ENCODE measurements at places on chromosomes 11 and 22. TPM values are rescaled to one million over a fixed set of nuclear protein-coding genes. Genes with fewer than 3 reads are reported as not detected.

TMA7B gene
- total RNA-seq: 8.7 TPM

EHF gene
- total RNA-seq: not detected

NFAM1 gene
- not detected for total RNA-seq

DNA sequence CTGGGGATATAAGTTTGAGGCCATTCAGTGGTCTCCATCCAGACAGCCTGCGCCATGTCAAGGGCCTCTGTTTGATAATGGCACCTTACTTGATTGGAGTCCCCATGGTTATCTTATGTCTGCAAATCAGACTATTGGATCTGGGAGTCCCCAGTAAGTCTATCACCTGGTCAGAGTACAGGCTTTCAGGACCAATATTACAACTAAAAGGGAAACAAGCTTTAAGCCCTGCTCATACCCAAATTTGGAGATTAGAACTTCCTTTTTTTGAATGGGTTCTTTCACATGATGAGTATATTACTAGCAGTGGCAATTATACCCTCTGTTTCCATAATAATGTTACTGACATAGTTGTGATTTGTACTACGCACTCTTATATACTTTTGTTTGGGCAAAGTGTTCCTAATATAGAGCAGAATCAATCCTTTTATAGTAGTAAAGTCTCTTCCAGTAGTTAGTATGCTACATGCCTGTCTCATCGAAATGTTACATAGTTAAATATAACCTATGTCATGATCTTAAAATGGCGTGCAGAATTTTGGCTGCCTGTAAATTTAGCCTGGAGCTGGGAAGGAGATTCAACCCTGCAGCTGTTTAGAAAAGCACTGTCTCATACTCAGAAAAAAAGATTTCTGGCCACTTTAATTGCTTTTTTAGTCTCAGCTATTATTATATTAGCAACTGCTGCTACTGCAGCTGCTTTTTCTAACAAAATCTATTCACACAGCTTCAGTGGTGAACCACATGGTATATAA is 4.9 kb downstream of the MS4A15 start:
- H3K4me3 ChIP-seq: no peak overlapping the region
- H3K36me3 ChIP-seq: no peaks in the 10 kb centered on the region
- H3K27me3 ChIP-seq: peaks cover 32% of the 10 kb centered on the region

GRCh38 chr11:94066901-94067429 is 45.8 kb downstream of the HEPHL1 start:
- H3K27me3 ChIP-seq: peaks cover 2% of the 10 kb centered on the region
- no peak for DNase-seq
- H3K4me1 ChIP-seq: no peaks in the 10 kb centered on the region
- H3K4me3 ChIP-seq: no peak overlapping the region
- no peaks in the 10 kb centered on the region for H3K36me3 ChIP-seq
- H3K27ac ChIP-seq: no peak overlapping the region

- H3K4me1 ChIP-seq: peaks cover 13% of the 10 kb centered on the region
- peak; percentile 31 for DNase-seq
- H3K27ac ChIP-seq: peak overlapping the region; percentile 65
- no peak overlapping the region for H3K4me3 ChIP-seq
- no peaks in the 10 kb centered on the region for H3K27me3 ChIP-seq
Measured at GRCh38 chr22:17726006-17726927, 48.0 kb downstream of the BID start.

DNA sequence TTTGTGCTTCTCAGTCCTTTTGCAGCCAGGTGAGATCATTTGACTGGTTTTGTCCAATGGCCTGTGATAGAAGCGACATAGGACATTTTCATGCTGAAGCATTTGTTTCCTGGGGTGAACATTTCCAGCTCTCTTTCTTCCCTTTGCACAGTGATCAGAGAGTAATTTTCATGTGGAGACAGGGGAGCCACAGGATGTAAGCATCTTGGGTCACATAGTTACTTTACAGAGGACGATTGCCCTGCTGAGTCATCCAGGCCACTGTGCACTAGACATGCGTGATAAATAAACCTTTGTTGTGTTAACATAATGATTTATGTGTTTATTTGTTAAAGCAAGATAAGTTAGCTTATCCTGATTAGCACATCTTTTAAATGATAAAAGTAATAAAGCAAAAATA is 263.5 kb upstream of the CCDC179 start:
- H3K27me3 ChIP-seq: no peaks in the 10 kb centered on the region
- no peak overlapping the region for H3K4me3 ChIP-seq
- H3K27ac ChIP-seq: no peak overlapping the region

ATP5MG gene
- total RNA-seq: 275 TPM

VPREB1 gene
- total RNA-seq: not detected

OR52D1 gene
- total RNA-seq: not detected

DNA sequence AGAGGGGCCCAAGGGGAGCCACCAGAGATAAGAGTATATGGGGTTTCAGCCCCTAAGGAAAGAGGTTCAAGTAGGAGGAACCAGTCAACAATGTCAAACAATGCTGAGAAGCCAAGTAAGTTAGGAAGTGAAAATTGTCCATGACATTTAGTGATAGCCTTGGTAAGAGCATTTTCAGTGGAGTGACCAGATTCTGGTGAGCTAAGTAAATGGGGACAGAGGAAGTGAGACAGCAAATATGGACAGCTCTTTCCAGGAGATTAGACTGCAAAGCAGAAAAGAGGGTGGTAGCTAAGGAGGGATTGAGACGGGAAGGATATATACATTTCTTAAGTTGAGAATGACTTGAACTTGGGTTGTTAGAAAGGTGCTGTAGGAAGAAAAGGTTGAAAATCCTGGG is 22.9 kb downstream of the POLD3 start:
- H3K27ac ChIP-seq: no peak overlapping the region
- no peak overlapping the region for H3K4me3 ChIP-seq
- no peak for DNase-seq
- H3K4me1 ChIP-seq: no peaks in the 10 kb centered on the region
- H3K27me3 ChIP-seq: no peaks in the 10 kb centered on the region
